RPMI7951 (cell line): ENCODE measurements at places on chromosomes 1 and 21. TPM values are rescaled to one million over a fixed set of nuclear protein-coding genes. Genes with fewer than 3 reads are reported as not detected.

- no peak for DNase-seq
Observed at GRCh38 chr21:15686506-15686905, 43.3 kb upstream of the USP25 start.

DNA sequence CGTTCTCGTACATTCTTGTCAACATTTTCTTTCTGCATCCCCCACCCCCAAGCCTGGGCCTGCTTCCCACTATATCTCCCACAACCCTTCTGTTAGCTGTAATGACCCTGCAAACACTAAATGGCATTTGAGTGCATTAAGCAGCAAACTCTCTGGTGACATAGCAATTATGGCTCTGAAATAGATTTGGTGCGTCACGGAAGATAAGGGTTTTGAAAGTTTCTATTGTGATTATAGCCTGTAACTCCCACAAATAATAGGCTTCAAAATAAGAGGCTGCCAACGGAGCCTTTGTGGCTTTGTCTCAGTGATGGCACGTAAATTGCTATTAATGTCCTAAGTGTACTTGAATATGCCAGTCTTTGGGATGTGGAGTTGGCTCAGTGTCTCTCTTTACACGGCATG, 277.6 kb downstream of the PBX1 start:
- DNase-seq, result no peak

Gene GBP3
- total RNA-seq, result 61.8 and 75.8 TPM in 2 replicates

DNA sequence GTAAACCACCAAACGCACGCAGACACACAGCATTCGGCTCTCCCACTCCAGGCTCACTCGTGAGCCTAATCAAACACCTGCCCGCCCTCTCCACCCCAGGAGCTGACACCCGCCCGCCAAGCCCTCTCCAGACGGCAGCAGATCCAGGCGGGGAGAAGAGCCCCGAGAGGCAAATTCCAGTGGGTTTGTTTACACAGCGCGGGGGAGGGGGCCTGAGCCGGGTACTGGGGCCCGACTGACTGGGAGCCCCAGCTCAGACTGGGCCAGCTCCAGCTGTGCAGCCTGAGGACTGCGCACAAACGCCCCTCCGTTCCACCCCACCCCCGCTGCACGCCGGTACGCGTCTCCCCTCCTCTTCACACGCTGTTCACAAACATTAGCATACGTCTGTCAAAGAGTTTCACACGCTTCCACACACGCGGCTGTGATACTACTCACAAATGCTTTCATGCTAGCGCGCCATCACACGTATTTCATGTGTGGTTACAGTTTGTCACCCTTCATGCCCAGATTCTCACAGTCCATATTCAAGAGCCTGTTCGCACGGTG, 1.0 kb upstream of the EFNA1 start:
- DNase-seq, result peak; percentile 17

GRCh38 chr1:8120693-8121260, 94.7 kb upstream of the ERRFI1 start:
- DNase-seq, result peak; percentile 72

DNA sequence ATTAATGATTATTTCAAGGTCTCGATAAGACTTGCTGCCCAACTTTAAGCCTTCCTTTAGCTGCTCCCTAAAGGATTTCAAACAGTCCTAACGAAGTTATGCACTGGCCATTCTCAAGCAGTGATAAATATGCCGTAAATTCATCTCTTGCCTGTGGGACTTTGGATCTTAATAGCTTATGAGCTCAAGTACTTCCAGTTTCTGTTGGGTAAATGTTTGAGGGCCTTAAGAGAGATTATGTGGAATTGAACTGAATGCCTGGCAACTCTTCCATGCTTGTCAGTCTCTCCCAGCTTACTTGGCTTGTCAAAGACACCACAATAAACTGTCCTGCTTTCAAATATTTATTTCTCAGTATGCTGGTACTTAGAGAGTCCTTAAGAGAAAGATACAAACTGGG, 3.5 kb upstream of the OR10J4 start:
- no peak for DNase-seq
